ENCODE measurements at places on chromosomes 2 and 18.

DNA sequence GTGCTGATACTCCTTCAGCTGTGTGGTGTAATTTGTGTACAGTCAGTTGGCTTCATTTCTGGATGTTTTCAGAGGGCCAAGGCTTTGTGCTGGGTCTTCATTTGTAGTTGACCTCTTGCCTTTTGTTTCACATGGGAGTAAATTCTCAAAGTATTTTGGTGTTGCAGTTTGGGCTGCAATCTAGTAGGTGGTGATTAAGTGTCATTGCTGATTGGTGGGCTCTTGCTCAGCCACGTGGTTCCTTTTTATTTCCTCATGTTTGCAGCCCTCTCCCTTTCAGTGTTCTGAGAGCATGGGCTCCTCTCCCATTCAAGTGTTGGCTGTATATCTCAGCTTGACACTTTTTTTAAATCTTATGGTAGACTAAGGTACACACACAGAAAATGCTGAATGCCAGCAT, 96.8 kb downstream of the SNTG2 start:
- peak; percentile 30 for DNase-seq

DNA sequence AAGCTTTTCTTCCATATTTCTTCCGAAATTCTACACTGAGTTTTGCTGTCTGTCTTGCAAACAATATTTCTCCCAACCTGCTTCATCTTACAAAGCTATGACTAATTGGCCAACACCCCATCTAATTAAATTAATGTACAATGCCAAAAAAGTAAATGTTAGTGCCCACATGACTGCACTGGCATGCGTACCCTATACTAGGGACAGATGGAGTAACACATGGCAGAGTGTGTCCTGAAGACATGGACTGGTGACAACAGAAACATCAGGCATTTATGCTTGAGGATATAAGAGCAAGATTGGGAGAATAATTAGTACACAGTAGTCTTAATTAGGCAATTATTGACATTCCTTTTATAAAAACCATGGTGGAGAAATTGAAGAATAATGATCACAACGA, 66.8 kb downstream of the MREG start:
- DNase-seq, result no peak

DNA sequence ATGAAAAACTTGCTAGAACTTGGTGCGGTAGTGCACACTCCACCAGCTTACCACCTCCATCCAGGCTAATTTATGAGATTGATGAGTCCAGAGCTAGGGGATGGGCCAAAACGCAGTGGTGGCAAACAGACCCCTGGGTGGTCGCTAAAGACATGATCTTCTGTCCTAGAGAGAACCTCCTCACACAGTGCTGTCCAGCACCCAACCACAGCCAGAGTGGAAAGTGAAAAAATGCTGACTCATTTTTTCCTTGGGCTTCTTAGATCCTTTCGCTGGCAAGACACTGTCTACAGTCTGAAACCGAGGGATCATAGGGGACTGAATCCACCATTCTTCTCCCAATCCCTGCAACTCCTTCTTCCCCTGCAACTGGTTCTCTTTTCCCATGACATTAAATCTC, 4.1 kb downstream of the ANTXR1 start:
- peak; percentile 62 for DNase-seq

DNA sequence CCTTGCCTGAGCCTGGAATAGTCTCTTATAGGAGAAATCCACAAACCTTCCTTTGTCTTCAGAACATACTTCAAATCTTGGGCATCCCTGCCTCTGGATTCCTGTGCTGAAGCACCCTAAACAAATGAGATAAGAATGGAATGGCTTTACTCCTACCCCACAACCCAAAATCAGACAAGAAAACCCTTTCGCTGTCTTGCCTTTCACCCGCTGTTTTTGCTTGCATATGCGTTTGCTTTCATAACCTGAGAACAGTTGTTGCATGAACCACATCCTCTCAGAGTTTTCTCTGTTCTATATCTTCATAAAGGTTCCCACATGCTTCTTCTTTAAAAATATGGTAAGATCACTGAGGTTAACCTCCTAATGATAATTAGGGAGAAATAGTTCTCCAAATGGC, 132.1 kb upstream of the MAP3K20 start:
- DNase-seq, result no peak

- no peak for DNase-seq
Measured at GRCh38 chr18:3044931-3045698, 32.2 kb upstream of the LPIN2 start.

DNA sequence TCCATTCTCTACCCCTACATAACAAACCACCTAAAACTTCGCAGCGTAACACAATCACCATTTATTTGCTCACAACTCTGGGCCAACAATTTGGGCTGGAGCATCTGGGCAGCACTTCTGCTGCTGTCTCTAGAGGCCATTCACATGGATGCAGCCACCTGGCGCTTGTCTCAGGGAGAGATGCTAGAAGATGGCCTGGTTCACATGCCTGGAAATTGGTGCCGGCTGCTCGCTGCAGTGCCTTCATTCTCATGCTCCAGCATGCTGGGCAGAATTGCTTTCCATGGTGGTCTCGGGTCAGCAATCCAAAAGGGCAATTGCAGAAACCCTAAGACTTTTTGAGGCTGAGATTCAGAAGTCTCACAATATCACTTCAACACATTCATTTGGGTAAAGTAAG, 157.4 kb downstream of the SUCLG1 start:
- DNase-seq, result no peak

GRCh38 chr2:188600536-188601210, 309.0 kb downstream of the GULP1 start:
- peak; percentile 75 for DNase-seq

DNA sequence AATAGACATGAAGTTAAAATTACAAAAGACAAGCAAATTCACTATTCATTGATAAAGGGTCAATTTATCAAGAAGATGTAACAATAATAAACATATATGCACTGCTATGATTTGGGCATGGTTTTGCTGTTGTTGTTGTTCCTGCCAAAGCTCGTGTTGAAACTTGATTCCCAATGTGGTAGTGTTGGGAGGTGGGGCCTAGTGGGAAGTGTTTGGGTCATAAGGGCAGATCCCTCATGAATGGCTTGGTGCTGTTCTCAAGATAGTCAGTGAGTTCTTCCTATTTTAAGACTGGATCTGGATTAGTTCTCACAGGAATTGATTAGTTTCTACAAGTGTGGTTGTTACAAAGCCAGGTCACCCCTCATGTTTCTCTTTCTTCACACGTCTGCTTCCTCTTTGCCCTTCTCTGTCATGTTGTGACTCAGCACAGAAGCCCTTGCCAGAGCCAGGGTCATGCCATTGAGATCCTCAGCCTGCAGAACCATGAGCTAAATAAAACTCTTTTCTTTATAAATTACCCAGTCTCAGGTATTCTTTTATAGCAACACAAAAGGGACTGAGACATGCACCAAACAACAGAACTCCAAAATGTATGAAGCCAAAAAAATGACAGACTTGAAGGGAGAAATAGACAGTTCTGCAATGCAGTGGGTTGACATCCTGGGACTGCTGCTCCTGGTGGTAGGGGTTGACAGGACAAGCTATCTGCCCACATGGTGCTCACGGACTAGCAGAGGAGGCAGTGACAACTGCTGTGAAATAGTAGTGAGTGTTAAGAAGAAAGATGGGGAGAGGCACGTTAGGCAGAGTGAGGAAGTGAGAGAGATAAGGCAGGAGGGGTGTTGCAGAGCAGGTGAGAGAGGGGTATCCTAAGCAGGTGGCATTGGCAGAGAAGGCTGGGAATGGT, 18.6 kb upstream of the SKA1 start:
- DNase-seq, result peak; percentile 8

DNA sequence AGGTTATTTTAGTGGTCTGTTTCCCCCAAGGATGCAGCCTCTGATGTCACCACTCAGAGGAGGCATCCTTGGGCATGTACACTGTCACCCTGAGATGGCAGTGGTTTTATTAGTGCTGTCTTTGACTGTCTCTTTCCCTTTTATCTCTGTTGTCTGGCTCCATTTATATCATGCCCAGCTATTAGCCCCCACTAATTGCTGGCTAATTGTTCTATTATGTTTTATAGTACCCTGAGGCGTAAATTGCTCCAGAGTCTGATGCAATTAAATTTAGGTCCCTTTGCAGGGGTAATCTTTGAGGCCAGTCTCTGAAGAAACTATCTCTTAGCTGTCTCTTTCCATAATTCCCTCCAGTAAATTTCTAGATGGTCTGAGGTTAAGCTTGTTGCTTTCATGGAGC, 301.0 kb upstream of the KLHL29 start:
- DNase-seq, result no peak

- no peak for DNase-seq
Measured at GRCh38 chr2:30505500-30506180, 58.6 kb downstream of the LCLAT1 start.

GRCh38 chr2:30466216-30466615, 19.2 kb downstream of the LCLAT1 start:
- no peak for DNase-seq

DNA sequence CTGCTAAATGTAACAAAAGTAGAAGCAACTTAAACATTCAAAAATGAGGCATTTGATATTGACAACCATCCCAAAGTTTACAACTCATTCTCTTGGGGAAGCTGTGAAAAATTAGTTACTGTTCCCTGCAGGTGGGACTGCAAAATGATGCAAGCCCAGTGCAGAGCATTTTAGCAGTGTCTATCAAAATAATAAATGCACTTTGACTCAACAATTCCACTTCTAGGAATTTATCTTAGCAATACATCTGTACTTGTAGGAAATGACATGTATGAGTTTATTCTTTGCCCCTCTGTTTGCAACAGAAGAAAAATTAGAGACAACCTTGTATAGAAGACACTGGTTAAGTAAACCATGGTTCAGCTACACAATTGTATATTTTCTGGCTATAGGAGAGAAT, 48.0 kb upstream of the TLK1 start:
- no peak for DNase-seq

DNA sequence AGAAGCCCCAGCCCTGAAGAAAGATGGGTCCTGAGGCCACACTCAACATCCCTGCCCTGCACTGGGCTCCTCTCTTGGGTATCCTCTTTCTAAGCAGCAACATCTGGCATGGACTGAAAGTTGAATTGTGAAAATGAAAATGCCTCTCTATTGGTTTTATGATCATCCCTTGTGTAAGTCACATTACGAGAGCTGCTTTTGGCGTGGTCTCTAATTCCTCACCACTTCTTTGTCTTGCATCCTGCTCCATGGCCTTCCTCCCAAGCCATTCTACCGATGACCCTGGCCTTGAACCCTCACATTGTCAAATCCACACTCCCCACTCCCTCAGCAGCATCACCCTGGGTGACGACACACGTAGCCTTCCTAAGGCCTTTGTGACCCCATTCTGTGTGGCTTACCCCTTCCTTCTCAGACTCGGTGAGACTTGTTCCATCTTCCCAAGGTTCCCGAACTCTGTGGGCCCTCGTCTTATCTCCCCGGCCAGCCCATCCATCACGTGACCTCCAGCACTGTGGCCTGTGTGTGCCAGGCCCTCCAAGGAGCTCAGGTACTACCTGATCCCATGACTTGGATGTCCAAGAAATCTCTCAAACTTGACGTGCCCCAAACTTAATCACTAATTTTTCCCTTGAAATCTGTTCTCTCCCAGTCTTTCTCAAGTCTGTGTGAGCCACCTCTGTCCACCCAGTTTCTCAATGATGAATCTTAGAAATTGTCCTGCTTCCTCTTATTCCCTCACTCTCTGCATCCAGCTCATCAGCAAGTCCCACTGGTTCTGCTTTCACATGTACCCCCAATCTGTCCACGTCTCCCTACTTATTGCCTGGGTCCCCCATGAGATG, 194.7 kb upstream of the HS6ST1 start:
- DNase-seq, result no peak

Data from HCEC 1CT (cell line).